ENCODE measurements at places on chromosomes 5 and 9.

DNA sequence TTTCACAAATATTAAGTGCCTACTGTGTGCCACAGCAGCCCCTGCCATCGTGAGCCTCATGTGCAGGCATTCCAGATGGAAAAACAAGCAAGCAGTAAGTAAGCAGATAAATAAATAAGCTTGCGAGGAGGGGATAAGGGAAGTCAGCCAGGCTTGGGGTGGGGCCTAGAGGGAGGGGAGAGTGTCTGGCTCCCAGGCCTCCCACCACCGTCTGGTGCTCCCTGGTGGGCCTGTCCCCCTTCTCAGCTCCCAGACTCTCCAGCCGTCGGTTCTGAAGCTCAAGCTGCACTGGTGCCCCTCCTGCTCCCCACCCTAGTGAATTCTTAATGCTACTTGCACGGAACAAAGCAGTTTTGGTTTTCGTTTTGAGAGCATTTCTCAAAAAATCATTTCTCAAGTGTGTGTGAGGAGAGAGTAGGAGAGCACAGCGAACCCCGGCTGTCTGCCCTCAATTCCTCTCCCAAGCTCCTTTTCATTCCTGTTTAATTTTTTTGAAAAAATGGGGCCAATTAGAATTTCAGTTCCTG, 6.6 kb upstream of the IER5L start:
- DNase-seq = no peak

- DNase-seq = no peak
These were observed 375.9 kb downstream of the KIF4B start for GRCh38 chr5:155389498-155389897.

DNA sequence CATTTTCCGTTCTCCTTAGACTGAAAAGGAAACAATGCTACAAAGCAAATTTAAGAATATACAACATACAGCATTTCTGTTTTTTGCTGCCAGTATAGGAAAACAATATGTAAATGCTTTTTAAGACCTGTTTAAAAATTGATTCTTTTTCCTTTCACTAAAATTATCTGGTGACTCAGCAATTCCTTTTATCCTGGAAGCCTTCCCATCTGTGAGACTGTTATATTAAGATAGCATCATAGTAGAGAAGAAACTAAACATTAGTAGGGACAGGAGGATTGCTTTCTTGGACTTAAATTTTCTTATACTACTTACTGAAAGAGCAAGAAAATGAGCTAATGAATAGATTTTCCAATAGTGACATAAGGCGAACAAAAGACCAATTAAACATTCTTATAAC, 30.0 kb upstream of the GPR21 start:
- DNase-seq = no peak

DNA sequence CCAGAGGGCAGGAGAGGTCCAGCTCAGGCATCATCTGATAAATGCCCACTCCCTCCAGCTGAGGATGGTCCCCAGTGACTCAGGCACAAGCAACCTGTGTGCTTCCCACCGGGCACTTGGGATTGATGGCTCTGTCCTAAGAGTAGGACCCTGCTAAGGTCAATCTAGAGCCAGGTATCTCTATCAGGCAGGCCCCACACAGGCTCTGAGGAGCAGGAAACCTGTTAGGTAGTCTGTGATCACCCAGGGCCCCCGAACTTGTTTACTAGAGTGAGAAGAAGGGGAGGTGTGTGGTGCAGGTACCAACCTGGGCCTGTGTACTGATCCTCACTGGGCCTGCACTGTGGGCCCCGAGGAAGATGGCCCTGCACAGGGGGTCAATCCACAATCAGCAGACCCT, 119.6 kb upstream of the FSTL4 start:
- DNase-seq = no peak

- peak; percentile 29 for DNase-seq
These were observed 193.8 kb downstream of the CSNK1G3 start for GRCh38 chr5:123705741-123706140.

DNA sequence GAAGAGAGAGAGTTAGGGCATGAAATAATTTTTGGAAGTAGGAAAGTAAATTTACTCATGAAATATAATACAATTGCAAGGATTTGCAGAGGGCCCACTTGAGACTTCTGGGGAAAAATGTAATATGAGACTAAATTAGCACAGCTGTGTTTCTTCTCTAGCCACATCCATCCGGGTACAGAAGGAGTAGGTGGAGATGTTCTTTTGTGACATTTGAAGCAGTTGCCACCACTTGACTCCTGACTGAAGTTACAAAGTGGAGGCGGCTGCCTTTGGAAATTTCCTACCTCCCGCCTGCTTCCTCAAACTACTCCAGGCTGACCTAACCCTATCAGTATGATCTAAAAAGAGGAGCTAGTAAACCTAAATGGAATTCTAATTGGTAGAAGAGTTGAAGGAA, 58.1 kb upstream of the SHISAL2B start:
- no peak for DNase-seq

DNA sequence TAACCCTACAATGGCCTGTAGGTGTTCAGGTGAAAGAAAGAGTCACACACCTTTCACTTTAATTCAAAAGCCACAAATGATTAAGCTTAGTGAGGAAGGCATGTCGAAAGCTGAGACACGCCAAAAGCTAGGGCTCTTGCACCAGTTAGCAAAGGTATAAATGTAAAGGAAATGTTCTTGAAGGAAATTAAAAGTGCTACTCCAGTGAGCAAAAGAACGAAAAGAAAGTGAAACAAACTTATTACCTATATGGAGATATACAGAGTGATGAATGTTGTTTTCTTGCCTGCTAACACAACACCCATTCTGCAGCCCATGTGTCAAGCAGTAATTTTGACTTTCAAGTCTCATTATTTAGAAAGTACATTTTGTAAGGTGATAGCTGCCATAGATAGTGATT, 254.2 kb upstream of the SLC24A2 start:
- DNase-seq = no peak

- no peak for DNase-seq
These were observed 21.2 kb upstream of the ATOSB start for GRCh38 chr9:35136866-35137265.

DNA sequence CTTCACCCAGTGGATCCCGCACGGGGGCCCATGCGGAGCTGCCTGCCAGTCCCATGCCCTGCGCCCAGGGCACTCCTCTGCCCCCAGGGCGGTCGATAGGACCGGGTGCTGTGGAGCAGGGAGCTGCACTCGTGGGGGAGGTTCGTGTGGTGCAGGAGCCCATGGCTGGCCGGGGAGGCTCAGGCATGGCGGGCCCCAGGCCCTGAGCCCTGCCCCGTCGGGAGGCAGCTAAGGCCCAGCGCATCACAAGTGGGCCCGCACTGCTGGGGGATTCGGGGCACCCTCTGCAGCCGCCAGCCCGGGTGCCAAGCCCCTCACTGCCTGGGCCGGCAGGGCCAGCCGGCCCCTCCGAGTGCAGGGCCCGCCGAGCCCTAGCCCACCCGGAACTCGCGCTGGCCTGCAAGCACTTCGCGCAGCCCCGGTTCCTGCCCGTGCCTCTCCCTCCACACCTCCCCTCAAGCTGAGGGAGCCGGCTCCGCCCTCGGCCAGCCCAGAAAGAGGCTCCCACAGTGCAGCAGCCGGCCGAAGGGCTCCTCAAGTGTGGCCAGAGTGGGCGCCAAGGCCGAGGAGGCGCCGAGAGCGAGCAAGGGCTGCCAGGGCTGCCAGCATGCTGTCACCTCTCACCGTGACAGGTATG, 221.1 kb upstream of the RORB start:
- no peak for DNase-seq

DNA sequence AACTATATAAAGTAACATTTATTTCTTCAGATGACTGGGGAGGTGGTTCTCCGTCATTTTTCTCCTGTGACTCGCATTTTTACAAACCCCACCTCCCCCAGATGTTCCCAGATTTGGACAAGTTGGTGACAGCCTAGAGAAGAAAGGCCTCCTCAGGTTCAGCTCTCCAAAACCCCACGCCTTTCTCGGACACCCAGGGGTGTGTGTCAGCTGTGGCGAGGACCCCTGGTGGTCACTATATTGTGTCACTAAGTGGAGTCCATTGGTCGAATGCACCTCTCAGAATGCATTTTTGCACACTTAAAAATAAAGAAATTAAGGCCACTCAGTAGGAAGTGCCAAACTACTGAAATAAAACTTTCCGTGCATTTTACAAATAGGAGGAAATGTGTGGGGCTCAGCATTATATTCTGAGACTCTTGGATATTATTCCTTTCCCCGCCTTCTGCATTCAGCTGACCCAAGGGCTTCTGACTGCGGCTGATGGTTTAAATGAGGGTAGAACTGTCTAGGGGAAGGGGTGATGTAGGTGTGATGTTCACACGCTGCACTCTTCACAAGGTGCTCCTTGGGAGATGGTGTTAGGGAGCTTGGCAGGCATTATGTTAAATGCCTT, 47.6 kb downstream of the ACO1 start:
- DNase-seq = peak; percentile 31

GRCh38 chr9:114549697-114550330, 37.8 kb upstream of the ATP6V1G1 start:
- DNase-seq = no peak

- DNase-seq = no peak
These were observed 24.7 kb upstream of the STX17 start for GRCh38 chr9:99881769-99882168.

GRCh38 chr5:174003795-174004194, 14.8 kb downstream of the C5orf47 start:
- no peak for DNase-seq

GRCh38 chr9:129675620-129676019, 10.2 kb downstream of the PRRX2 start:
- no peak for DNase-seq

GRCh38 chr9:113599646-113600022, 136.1 kb downstream of the RGS3 start:
- DNase-seq = peak; percentile 85

GRCh38 chr5:179805529-179806249, 977 bp downstream of the MGAT4B start:
- peak; percentile 57 for DNase-seq

DNA sequence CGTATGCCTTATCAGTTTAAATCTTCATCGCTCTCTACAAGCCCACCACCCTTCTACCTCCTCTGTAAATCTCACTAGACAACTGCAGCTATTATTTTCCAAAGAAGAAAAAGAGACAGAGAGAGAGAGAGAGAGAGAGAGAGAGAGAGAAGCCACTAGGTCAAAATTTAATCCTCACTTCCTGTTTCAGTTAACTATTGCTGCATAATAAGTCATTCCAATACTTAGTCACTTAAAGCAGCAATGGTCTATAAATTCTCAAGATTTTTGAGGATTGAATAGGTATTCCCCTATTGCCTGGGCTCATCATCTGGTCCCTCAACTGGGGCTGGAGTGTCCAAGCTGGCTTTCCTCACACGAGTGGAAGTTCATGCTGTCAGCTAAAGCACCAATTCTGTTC, 68.8 kb downstream of the ITGA1 start:
- DNase-seq = no peak

DNA sequence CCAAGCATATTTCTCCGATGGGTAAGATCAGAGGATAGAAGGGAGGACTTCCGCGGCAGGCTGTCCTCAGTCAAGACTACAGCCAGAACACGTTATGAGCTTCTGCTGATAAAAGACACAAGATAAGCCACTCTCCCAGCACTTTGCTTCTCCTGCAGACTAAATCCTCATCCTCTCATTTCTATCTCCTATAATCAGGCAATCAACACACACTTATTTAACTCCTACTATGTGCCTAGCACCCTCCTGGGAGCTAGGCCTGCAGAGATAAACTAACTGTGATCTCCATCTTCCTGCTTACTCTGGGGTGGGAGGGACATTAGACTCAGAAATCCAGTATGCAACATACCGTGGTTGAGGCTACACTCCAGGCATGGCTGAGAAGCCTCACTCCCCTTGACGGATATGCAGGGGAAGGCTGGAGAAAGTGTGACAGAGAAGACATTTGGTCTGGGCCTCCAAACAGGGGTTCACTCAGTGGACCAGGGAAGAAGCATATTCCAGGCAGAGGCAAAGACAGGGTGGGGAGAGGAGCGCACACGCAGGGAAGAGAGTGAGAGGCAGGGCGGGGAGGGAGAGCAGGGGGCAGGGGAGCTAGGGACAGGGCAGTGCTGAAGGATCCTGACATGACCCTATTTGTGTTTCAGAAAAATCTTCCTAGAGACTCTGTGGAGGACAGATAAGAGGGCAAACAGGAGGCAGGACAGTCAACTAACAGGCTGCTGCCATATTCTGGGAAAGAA, 274.1 kb downstream of the DENND1A start:
- no peak for DNase-seq

GRCh38 chr5:73915345-73915744, 289.3 kb downstream of the ARHGEF28 start:
- no peak for DNase-seq

- no peak for DNase-seq
These were observed 14.0 kb downstream of the TMEM174 start for GRCh38 chr5:73186976-73187375.

GRCh38 chr9:112326194-112326593, 7.2 kb downstream of the PTBP3 start:
- no peak for DNase-seq

- no peak for DNase-seq
These were observed 30.4 kb downstream of the ELL2 start for GRCh38 chr5:95931079-95931833.

Data from RWPE1 (cell line).